ENCODE measurements at places on chromosomes 4 and X. TPM values are rescaled to one million over a fixed set of nuclear protein-coding genes. Genes with fewer than 3 reads are reported as not detected.
A peak's percentile ranks its signal among the peaks of the same experiment; 100 is the strongest.

- no peak overlapping the region for H3K27ac ChIP-seq
- DNase-seq, result no peak
- no peaks in the 10 kb centered on the region for H3K4me1 ChIP-seq
- no peak overlapping the region for H3K4me3 ChIP-seq
- no peaks in the 10 kb centered on the region for H3K27me3 ChIP-seq
Observed at GRCh38 chrX:17082831-17083230, 136.4 kb downstream of the REPS2 start.

DNA sequence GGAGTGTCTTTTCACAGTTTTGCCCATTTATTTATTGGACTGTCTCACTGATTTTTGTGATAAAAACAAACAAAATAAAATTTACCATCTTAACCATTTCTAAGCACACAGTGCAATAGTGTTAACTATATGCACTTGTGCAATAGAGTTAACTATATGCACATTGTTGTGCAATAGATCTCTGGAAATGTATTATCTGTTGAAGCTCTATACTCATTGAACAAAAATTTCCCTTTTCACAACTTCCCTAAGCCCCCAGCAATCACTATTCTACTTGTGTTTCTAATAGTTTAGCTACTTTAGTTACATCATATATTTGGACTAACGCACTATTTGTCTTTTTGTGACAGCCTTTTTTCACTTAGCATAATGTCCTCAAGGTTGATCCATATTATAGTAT, 59.7 kb upstream of the BEX4 start:
- no peak overlapping the region for H3K4me3 ChIP-seq
- peaks cover 18% of the 10 kb centered on the region for H3K4me1 ChIP-seq
- H3K27me3 ChIP-seq, result no peaks in the 10 kb centered on the region
- no peak for DNase-seq
- no peaks in the 10 kb centered on the region for H3K36me3 ChIP-seq

DNA sequence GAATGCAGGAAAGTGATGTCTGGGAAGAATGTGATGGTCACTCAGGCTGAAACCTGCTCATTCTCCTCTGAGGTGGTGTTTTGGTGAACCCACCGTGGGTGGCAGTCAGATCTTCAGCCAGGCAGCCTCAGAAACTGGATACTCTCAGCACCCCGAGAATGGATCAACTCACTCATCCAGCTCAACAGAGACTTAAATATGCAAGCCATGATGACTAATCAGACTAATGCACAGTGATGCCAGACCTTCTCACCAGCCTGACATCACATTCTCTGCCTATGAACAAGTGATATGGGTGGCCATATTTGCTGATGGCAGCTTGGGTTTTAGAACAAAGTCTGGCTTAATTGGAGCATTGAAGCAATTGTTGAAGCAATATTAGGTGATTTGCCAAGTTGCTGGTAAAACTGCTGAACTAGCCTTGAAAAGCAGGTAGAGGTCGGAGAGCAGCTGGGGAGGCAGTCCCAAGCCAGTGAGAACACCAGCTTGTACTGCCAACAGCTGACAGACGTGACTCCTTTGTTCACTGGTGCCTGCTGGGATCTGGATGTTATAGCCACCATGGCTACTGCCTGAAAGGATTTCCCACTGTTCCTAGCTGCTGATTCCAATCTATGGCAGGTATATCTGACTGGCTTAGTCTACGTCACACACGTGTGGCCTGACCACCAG, 608.1 kb downstream of the MID1IP1 start:
- H3K27me3 ChIP-seq, result 0 out of 2 replicates have a peak, but pooled peaks cover 2% of the 10 kb centered on the region
- no peak overlapping the region for H3K4me3 ChIP-seq
- no peaks in the 10 kb centered on the region for H3K36me3 ChIP-seq
- no peak for DNase-seq
- no peak overlapping the region for H3K27ac ChIP-seq

GRCh38 chrX:19955306-19955705, 35.6 kb downstream of the BCLAF3 start:
- H3K36me3 ChIP-seq, result 0 out of 2 replicates have a peak, but pooled peaks cover 4% of the 10 kb centered on the region
- H3K4me1 ChIP-seq, result no peaks in the 10 kb centered on the region
- H3K27me3 ChIP-seq, result no peaks in the 10 kb centered on the region
- H3K27ac ChIP-seq, result no peak overlapping the region

- H3K27ac ChIP-seq, result no peak overlapping the region
- H3K36me3 ChIP-seq, result no peaks in the 10 kb centered on the region
- no peak for DNase-seq
- H3K27me3 ChIP-seq, result no peaks in the 10 kb centered on the region
Observed at GRCh38 chrX:18002791-18003190, 141.7 kb upstream of the RAI2 start.

GABRA4 gene
- total RNA-seq, result 0.53 TPM

RNF150 gene
- 7.0 TPM for total RNA-seq

DNA sequence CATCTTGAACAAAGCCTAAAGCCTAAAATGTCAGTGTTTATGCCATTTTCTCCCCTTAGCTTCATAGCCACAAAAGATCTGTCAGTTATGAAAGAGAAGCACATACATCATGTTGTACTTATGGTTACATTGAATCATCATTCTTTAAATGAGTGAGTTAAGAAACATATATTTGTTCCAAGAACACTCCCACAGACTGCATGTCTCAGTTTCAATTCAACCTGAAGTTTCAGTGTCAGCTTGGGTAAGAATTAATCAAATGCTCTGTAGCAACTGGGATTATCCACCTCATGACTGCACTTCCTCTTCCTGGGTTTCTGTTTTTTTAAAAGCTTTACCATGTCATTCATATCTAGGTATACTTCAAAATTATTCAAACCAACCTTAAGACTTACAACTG, 3.9 kb upstream of the TMPRSS11B start:
- H3K4me3 ChIP-seq, result no peak overlapping the region
- no peak for DNase-seq
- no peaks in the 10 kb centered on the region for H3K36me3 ChIP-seq
- no peaks in the 10 kb centered on the region for H3K27me3 ChIP-seq
- H3K4me1 ChIP-seq, result no peaks in the 10 kb centered on the region
- no peak overlapping the region for H3K27ac ChIP-seq

DNA sequence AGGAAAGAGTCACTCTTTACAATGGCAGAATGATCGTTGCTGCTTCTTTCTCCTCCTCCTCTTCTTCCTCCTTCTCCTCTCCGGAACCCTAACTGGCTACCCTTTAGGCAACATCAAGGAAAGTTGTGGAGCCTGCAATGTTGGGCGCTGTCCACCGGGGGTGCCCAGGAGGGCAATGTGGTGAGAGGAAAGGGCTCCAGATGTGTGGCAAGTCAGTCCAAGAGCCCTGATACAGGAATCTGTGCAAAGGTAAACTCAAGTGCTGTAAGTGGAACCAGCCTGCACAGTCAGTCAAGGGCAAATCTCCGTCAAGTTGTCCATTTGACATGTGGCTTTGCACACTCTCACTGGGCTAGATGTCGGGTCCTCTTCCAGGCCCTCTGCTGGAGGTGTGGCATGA, 2.8 kb downstream of the RTL5 start:
- peaks cover 14% of the 10 kb centered on the region for H3K36me3 ChIP-seq
- no peak overlapping the region for H3K27ac ChIP-seq

DNA sequence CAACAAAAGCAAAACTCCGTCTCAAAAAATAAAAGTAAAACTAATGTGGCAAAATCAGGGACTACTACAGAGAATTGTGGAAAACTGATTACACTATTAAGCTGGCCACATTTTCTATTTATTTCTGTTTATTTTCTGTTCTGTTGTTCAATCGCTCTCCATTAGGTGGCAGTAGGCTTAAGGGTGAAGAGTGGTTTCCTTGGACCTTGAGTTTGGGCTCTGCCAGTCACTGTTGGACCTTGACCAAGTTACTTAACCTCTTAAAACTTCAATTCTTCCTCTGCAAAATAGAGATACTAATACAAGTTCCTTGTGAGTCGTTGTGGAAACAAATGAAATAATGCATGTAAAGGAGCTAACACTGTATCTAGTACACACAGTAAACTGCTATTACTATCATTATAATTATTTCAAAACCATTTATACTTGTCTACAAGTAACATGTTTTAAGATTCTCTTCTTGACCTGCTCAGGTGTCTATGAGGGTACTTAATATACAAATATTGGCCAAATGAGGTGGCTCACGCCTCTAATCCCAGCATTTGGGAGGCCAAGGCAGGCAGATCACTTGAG, 15.2 kb downstream of the HSD17B11 start:
- H3K27ac ChIP-seq, result no peak overlapping the region
- H3K4me3 ChIP-seq, result no peak overlapping the region
- DNase-seq, result no peak
- H3K4me1 ChIP-seq, result no peaks in the 10 kb centered on the region

GRCh38 chr4:30068234-30068633, 651.9 kb upstream of the PCDH7 start:
- no peaks in the 10 kb centered on the region for H3K27me3 ChIP-seq
- no peaks in the 10 kb centered on the region for H3K36me3 ChIP-seq
- no peak overlapping the region for H3K27ac ChIP-seq
- H3K4me3 ChIP-seq, result no peak overlapping the region
- H3K4me1 ChIP-seq, result no peaks in the 10 kb centered on the region

IQSEC2 gene
- total RNA-seq, result 23.3 TPM

DNA sequence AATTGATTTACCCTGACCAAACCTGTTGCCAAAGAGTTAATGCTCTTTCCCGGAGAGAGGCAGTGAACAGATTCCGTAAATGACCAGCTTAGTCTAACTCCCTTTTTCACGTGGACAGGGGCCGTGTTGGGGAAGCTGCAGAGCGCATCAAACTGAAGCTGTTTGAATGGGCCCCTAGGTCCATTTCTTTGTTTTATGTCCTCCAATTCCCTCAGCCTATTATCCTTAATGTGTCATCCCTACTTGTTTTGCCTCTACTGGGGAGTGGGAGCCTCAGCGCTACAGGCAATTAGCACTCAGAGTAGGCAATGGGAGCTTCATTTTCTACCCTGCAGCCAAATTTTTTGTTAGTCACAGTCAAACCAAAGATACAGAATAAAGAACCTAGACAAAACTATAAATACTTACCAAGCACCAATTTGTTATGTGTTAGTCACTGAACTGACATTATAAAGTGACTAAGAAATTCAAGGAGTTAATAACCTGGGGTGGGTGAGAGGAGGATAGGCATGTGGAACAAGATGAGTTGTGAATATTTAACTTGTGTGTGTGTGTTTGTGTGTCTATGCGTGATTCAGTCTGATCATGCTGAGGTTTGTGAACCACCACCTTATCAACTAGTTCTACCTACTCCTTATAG, 417.4 kb downstream of the PACRGL start:
- no peak for DNase-seq
- H3K27me3 ChIP-seq, result no peaks in the 10 kb centered on the region
- no peak overlapping the region for H3K27ac ChIP-seq

- no peaks in the 10 kb centered on the region for H3K27me3 ChIP-seq
- DNase-seq, result no peak
- H3K27ac ChIP-seq, result no peak overlapping the region
- peaks cover 58% of the 10 kb centered on the region for H3K4me1 ChIP-seq
- no peak overlapping the region for H3K4me3 ChIP-seq
Observed at GRCh38 chr4:186693159-186693815, 30.4 kb downstream of the FAT1 start.

BCLAF3 gene
- total RNA-seq, result 10.9 TPM

GRCh38 chrX:53330331-53330730, 48.9 kb upstream of the IQSEC2 start:
- H3K4me3 ChIP-seq, result no peak overlapping the region
- no peak for DNase-seq
- H3K4me1 ChIP-seq, result peaks cover 30% of the 10 kb centered on the region

DNA sequence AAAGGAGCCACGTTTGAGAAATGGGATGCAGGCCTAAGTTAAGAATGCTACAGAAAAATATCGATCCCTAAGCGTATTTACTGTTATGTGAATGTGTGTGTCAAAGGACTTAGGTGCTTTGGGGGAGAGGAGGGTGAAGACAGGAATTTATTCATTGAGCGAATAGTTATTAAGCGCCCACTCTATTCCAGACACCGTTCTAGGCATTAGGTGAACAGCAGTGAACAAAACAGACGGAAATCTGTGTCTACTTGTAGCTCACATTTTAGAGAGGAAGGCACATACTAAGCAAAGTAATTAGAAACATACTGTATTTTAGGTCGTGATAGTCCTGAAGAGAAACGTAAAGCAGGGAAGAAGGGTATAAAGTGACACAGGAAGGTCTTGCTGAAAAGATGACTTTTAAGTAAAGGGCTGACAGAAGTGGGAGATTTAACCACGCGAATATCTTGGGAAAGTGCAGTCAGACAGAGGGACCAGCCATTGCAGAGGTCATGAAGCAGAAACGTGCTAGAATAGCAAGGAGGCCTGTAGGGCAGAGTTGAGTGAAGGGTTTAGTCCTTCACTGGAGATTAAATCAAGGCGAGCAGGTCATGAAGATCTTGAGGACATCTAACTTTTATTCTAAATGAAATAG, 541 bp downstream of the AIMP1 start:
- H3K4me3 ChIP-seq, result no peak overlapping the region
- no peak for DNase-seq
- H3K36me3 ChIP-seq, result peaks cover 20% of the 10 kb centered on the region
- no peaks in the 10 kb centered on the region for H3K27me3 ChIP-seq
- no peak overlapping the region for H3K27ac ChIP-seq
- peaks cover 6% of the 10 kb centered on the region for H3K4me1 ChIP-seq

ATP1B4 gene
- total RNA-seq, result not detected

XKRX gene
- total RNA-seq, result 1.2 TPM

CD40LG gene
- 0.11 TPM for total RNA-seq

GRCh38 chrX:107581923-107582322, 46.4 kb upstream of the PRPS1 start:
- H3K4me3 ChIP-seq, result no peak overlapping the region
- DNase-seq, result no peak
- no peaks in the 10 kb centered on the region for H3K27me3 ChIP-seq
- H3K27ac ChIP-seq, result no peak overlapping the region
- no peaks in the 10 kb centered on the region for H3K4me1 ChIP-seq

DNA sequence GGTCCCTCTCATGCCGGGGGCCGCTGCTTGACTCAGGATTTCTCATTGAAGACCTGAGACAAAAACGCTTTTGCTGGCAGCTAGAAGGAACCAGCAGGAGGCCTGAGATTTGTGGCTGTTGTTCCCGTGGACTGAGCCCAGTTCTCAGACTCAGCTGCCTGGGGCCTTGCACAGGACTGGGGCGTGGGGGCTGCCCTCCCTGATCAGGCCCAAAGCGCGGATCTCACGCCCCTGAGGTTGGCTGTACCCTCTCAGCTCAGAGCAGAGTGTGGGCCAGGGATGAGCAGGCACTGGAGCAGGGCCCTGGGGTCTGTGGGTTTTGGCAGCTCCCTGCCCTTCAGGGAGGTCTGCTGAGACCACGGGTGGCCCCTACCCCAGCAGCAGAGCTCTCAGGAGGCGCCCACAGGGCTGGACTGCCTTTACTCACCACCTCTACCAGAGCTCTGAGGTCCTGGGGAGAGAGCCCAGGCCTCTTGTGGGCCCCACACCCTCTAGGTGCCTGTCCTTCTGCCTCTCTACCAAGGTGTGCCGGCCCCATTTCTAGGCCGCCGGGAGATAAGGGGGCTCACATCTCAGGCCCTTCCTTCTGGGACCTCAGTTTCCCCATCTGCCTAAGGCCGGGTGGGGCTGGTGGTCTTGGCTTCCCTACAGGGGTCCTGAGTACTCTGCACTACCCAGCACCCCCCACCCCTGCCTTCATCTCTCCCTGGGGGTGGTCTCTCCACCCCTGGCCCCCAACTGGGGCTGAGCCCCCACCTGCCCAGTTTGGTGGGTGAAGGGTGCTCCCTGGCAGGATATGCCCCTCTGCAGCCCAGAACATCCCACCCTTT, 5.6 kb downstream of the MSANTD1 start:
- peak; percentile 7 for DNase-seq
- no peaks in the 10 kb centered on the region for H3K36me3 ChIP-seq
- no peaks in the 10 kb centered on the region for H3K27me3 ChIP-seq
- H3K27ac ChIP-seq, result no peak overlapping the region

- no peak for DNase-seq
- no peak overlapping the region for H3K27ac ChIP-seq
- H3K27me3 ChIP-seq, result no peaks in the 10 kb centered on the region
Observed at GRCh38 chr4:109648266-109648996, 54.8 kb downstream of the CASP6 start.

EFHC2 gene
- 2.8 TPM for total RNA-seq
